ENCODE measurements at places on chromosomes 6 and 20.

DNA sequence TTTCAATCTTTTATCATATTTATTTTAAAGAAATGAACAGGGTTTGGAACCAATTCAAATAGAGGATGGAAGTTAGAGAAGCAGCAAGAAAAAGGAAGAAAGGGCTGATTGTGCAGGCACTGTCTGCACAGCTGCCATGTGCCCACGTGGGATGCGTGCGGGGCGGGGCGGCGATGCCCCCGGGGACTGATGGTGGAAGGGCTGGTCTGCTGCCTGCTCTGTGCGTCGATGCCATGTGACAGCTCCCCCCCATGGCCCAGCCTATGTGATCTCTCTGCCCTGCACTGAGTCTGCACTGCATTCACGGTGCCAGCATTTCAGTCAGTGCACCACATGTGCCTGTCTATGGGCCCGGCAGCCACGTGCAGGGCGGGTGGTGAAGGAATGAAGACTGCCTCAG lies 96.4 kb downstream of the IRF4 start:
- no peak for DNase-seq

DNA sequence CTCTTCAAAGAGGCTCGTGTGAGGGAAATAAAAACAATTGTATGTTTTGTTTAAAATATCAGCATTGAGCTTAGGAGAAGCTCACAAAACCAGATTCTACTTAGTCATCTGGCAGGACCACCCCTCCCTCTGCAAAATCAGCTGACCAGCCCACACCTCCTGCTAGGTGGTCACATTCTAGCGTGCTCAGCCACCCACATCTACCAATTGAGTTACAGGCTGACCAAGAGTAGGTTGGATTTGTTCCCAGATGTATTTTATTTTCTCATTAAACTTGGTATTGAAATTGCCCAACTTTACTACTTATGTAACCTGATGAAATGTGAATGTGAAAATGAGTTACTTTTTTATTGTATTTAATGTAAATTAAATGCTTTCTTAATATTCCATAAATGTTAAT lies 56.2 kb downstream of the SLC22A2 start:
- no peak for DNase-seq

DNA sequence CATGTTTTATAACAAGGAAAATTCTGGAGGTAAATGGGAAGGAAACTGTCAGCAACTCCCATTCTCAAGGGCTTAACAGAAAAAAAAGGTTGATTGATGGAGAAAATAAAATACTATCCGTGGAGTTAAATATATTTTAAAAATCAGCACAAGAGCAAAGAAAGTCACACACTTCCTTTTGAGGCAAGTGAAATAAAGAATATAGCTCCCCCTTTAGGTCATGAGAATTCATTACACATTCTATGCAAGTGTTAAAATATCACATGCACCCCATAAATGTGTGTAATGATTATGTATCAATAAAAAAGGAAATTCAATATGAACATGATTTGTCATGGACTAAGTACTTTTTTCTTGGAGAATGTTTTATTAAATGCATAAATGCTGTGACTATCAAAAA lies 349.2 kb downstream of the TPBG start:
- no peak for DNase-seq

GRCh38 chr6:143400258-143401067 lies 50.0 kb downstream of the ADAT2 start:
- no peak for DNase-seq

GRCh38 chr20:23889775-23890187 lies 10.2 kb upstream of the CST5 start:
- no peak for DNase-seq

DNA sequence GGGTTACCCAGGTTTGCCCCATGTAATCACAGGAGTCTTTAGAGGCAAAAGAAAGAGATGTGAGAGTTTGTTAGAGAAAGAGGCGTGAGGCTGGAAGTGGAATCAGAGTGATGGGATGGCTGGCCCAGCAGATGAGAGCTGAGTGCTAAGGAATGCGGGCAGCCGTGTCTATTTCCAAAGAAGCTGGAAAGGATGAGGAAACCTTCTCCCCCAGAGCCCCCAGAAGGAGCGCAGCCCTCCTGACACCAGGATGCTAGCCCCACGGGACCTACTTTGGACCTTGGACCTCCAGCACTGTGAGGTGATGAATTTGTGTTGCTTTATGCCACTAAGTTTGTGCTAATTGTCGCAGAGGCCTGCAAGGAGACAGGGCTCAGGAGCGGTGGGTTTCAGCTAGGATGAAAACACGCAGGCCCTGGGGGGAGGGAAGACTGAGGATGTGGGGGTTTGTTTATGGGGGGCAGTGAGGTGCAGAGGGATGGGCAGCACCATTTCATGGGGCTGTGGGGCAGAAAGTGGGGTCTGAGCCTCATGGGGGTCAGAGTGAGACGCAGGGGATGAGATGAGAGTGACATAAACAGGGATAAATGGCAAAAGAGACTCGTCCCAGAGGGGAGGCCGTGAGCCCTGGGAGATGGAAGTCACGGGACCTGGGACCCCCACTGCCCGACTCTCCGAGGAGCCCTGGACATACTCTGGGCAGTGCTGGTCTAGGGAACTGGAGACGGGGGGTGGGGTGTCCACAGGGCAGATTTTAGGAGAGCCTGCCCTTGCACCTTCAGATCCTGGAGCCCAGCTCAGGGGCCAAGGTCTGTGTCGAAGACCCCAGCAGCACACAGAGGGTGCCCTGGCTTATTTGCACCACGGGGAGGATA lies 160.2 kb downstream of the NFATC2 start:
- DNase-seq: no peak

All from activated T-helper 1 cell treated with anti-CD3 and anti-CD28 coated beads, Interleukin-2, amount 50 U/mL, for 16 hours (primary cell).